ENCODE measurements at places on chromosomes 6 and 20. TPM values are rescaled to one million over a fixed set of nuclear protein-coding genes. Genes with fewer than 3 reads are reported as not detected.

GRCh38 chr6:2790588-2791449 lies 25.6 kb downstream of the WRNIP1 start:
- DNase-seq = peak; percentile 74

- no peak for DNase-seq
Measured at GRCh38 chr20:34891166-34892062, 15.0 kb downstream of the ACSS2 start.

HUS1B gene
- polyA plus RNA-seq = not detected

DNA sequence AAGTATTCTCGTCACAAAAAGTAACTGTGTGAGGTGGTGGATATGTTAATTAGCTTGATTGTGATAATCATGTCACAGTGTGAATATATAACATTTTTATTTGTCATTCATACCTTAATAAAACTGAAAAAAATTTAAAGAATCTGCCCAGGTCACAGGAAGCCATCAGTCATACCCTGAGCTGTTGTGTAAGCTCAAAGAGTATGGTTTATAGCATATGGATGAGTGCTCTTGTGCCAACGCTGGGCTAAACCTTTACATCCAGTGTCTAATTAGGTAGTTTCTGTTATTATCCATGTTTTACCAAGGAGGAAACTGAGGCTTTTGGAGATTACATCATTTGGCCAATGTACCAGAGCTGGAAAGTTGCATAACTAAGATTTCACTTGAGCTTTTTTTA lies 11.4 kb downstream of the PKIG start:
- DNase-seq = no peak

ESR1 gene
- polyA plus RNA-seq = 2.5 TPM

ERVFRD-1 gene
- 0.08 TPM for polyA plus RNA-seq

- DNase-seq = no peak
Measured at GRCh38 chr20:47043086-47043485, 148.4 kb downstream of the EYA2 start.

GRCh38 chr6:143806282-143807102 lies 36.6 kb upstream of the LTV1 start:
- peak; percentile 22 for DNase-seq

GRCh38 chr6:34272013-34272926 lies 23.5 kb upstream of the SMIM29 start:
- DNase-seq = no peak

RBBP8NL gene
- polyA plus RNA-seq = not detected

Measured in hindlimb muscle (tissue), 1 donor.